ENCODE measurements at places on chromosomes 7 and 10.

GRCh38 chr7:8277394-8277982 lies 15.5 kb upstream of the ICA1 start:
- no peaks in the 10 kb centered on the region for H3K27me3 ChIP-seq
- no peak overlapping the region for H3K27ac ChIP-seq
- no peak overlapping the region for H3K4me3 ChIP-seq
- no peaks in the 10 kb centered on the region for H3K36me3 ChIP-seq
- no peaks in the 10 kb centered on the region for H3K4me1 ChIP-seq

GRCh38 chr10:129222436-129222835 lies 244.6 kb upstream of the MGMT start:
- H3K27me3 ChIP-seq = no peaks in the 10 kb centered on the region
- no peak for DNase-seq
- no peaks in the 10 kb centered on the region for H3K4me1 ChIP-seq
- H3K36me3 ChIP-seq = no peaks in the 10 kb centered on the region
- no peak overlapping the region for H3K4me3 ChIP-seq

DNA sequence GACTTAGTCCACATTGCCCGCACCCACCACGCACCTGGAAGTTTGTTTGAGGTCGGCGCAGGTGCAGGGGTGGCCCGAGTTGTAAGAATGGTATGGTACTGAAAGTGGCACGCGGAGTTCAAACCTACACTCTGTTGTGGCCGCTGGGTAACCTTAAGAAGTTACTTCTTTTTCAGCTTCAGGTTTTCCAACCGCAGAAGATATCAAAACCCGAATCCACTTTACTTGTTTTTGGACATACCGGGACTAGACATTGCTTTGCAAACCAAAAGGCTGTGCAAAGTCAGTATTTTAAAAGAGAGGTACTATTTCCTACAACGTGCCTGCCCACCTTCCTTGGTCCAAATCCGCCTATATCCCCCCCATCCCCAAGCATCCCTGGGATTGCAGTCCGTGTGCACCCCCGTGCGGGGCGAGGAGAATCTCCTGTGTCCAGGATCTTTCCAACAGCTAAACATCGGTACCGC lies 1.0 kb downstream of the IGFBP3 start:
- no peaks in the 10 kb centered on the region for H3K27me3 ChIP-seq
- DNase-seq = no peak
- H3K36me3 ChIP-seq = no peaks in the 10 kb centered on the region

DNA sequence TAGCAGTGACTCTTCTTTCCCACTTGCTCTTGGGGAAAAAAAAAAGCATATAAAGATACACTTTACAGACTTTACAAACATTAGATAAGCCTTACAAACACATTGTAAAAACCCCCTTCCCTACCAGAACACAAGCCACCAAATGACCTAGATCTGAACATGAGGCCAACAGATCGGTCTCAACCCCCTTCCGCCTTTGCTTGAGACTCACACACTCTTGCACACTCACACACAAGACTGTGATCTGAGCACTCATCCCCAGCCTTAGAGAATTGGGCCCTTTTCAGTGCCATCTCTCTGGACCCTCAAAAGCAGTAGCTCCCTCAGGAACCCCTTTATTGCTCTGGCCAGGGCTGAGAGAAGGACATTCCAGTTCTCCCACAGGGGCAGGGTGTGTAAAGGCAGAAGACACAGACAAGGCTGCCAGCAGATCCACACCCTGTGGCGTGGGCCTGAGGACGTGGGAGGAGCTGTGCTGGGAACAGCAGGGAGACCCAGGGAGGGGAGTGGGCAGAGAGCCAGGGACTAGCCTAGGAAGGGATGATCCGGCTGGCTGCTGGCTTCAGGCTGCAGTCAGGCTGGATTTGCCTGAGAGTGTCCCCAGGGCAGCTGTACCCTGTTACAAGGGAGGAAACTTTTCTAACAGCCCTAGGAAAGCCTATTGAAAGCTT lies 206.7 kb downstream of the KIAA1217 start:
- H3K36me3 ChIP-seq = no peaks in the 10 kb centered on the region
- no peaks in the 10 kb centered on the region for H3K4me1 ChIP-seq
- H3K27me3 ChIP-seq = no peaks in the 10 kb centered on the region
- DNase-seq = no peak
- no peak overlapping the region for H3K4me3 ChIP-seq

- no peak overlapping the region for H3K27ac ChIP-seq
- no peak overlapping the region for H3K4me3 ChIP-seq
- H3K4me1 ChIP-seq = peaks cover 5% of the 10 kb centered on the region
- DNase-seq = no peak
- no peaks in the 10 kb centered on the region for H3K36me3 ChIP-seq
Observed at GRCh38 chr10:49177391-49178355, 10.5 kb downstream of the TMEM273 start.

DNA sequence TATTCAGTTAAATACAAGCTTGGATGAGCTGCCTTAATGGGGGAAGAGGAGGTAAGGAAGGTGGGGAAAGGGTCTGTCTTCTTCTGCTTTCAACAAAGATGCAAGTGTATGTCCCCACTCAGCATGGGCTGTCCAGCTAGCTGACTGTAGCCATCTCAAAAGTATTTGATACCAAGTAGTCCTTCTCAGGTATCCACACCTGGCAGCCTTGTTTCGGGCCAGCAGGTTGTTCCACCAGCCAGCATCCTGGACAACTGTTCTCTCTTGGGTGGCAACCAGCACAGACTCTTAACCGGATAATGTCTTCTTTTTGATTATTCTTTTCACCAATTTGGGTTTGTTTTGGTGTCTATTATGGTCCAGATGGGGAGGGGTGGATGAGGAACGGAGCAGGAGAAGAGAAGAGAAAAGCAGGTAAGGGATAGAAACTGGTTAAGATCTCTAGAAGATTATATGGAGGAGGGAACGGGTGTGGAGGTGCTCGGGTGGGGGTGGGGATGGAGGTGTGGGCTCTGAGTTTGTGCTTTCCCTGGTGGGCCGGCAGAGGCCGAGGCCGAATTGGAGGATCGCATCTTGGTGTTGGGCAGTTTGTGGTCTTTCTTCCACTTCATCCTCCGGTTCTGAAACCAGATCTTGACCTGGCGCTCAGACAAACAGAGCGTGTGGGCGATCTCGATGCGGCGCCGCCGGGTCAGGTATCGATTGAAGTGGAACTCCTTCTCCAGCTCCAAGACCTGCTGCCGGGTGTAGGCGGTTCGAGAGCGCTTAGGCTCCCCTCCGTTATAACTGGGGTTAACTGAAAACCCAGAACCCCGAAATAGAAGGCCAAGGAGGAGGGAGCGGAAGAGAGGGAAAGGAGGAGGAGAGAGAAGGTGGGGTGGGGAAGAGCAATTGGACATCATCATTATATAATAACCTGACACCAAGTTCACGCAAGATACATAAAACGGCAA lies 1.5 kb downstream of the HOXA4 start:
- no peak overlapping the region for H3K27ac ChIP-seq
- no peaks in the 10 kb centered on the region for H3K36me3 ChIP-seq
- H3K4me1 ChIP-seq = peaks cover 9% of the 10 kb centered on the region
- no peaks in the 10 kb centered on the region for H3K27me3 ChIP-seq
- no peak overlapping the region for H3K4me3 ChIP-seq

GRCh38 chr10:6089334-6090219 lies 743 bp downstream of the RBM17 start:
- peak overlapping the region; percentile 43 for H3K27ac ChIP-seq
- H3K27me3 ChIP-seq = no peaks in the 10 kb centered on the region
- H3K36me3 ChIP-seq = no peaks in the 10 kb centered on the region

DNA sequence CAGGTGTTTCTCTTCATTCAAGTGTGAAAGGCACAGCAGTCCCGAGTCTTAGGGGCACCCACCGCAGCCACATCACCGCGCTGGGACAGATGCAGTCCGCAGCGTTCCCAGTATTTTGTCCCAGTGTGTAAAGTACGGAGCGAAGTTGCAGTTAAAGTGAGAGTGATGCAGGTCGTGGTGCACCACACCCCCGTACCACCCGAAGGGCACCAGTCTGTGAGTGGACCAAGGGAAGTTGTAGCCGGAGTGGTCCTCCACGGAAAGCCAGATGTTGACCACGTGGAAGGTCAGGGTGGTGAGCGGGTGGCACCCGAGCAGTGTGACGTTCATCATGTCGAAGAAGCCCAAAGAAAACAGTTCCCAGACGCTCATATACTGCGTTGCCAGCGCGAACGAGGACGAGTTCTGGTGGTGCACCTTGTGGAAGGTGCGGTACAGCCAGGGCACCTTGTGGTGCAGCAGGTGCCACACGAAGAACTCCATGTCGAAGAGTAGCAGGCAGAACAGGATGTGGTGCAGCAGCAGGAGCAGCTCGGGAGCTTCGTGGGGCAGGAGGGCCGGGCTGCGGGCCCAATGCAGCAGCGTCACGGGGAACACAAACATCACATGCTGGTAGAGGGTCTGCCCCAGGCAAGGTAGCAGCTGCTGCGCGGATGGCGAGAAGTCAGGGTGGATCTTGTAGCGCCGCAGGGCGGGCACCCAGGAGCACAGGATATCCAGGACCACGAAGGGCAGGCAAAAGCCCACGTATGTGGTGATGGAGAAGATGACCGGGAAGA lies 526 bp downstream of the CH25H start:
- H3K27me3 ChIP-seq = no peaks in the 10 kb centered on the region
- no peak overlapping the region for H3K27ac ChIP-seq
- peaks cover 5% of the 10 kb centered on the region for H3K4me1 ChIP-seq
- peak overlapping the region; percentile 19 for H3K4me3 ChIP-seq

DNA sequence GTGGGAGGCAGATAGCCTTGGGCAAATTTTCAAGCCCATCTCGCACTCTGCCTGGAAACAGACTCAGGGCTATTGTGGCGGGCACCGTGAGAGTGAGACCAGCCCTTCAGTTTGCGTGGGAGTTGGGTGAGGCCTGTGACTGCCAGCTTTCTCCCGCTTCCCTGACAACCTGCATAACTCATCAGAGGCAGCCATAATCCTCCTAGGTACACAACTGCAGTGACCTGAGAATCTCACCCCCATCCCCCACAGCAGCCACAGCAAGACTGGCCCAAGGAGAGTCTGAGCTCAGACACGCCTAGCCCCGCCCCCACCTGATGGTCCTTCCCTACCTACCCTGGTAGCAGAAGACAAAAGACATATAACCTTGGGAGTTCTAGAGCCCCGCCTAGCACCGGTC lies 275.4 kb downstream of the GRID1 start:
- no peaks in the 10 kb centered on the region for H3K27me3 ChIP-seq
- no peak overlapping the region for H3K4me3 ChIP-seq
- H3K36me3 ChIP-seq = no peaks in the 10 kb centered on the region
- no peaks in the 10 kb centered on the region for H3K4me1 ChIP-seq
- H3K27ac ChIP-seq = no peak overlapping the region
- DNase-seq = no peak

- DNase-seq = no peak
- no peaks in the 10 kb centered on the region for H3K27me3 ChIP-seq
- H3K4me3 ChIP-seq = no peak overlapping the region
- no peaks in the 10 kb centered on the region for H3K4me1 ChIP-seq
Observed at GRCh38 chr10:94983555-94983954, 45.1 kb downstream of the CYP2C9 start.

GRCh38 chr7:27953777-27954176 lies 213.8 kb downstream of the TAX1BP1 start:
- no peaks in the 10 kb centered on the region for H3K27me3 ChIP-seq
- no peak overlapping the region for H3K27ac ChIP-seq
- peaks cover 26% of the 10 kb centered on the region for H3K4me1 ChIP-seq
- DNase-seq = no peak

DNA sequence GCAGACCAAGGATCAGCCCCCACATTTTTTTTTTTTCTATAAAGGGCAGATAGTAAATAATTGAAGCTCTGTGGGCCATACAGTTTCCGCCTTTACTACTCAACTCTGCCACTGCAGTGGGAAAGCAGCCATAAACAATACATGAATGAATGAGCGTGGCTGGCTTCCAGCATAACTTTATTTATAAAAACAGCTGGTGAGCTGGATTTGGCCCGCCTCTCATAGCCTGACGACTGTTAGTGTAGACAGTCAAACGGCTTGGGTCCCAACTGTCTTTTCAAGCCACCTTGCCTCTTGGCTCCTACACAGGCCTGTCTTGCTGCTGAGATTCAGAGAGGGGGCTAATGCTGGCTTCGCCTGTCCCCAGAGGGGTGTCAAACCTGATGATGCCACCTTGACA lies 169.8 kb upstream of the GPR26 start:
- H3K36me3 ChIP-seq = no peaks in the 10 kb centered on the region
- no peak overlapping the region for H3K4me3 ChIP-seq
- no peak overlapping the region for H3K27ac ChIP-seq
- no peak for DNase-seq
- no peaks in the 10 kb centered on the region for H3K4me1 ChIP-seq

DNA sequence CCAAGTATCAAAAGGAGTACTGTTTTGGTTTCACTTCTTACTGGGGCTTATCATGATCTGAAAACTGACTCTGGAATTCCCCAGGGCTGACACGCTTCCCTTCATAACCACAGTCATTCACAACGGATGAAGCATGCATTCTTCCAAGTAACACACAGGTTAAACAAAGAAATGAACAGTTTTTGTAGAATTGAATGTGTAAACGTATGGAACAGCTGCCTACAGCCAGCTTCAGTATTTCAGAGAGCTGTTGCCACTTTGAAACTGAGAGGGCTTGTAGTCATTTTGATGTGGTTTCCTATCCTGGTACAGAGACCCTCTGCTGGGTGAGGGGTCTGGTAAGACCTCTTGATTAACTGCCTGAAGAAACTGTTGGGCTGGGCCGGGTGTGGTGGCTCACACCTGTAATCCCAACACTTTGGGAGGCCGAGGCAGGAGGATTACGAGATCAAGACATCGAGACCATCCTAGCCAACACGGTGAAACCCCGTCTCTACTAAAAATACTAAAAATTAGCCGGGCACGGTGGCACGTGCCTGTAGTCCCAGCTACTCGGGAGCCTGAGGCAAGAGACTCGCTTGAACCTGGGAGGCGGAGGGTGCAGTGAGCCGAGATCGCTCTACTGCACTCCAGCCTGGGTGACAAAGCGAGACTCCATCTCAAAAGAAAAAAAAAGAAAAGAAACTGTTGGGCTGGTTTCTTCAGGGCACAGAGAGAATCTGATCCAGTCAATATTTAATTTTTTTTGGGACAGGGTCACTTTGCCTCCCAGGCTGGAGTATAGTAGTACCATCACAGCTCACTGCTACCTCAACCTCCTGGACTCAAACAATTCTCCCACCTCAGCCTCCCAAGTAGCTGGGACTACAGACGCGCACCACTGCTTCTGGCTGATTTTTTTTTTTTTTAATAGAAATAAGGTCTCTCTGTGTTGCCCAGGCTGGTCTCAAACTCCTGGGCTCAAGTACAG lies 4.7 kb downstream of the NFE2L3 start:
- no peak overlapping the region for H3K27ac ChIP-seq
- no peaks in the 10 kb centered on the region for H3K27me3 ChIP-seq
- no peak overlapping the region for H3K4me3 ChIP-seq
- H3K4me1 ChIP-seq = no peaks in the 10 kb centered on the region
